NCI-H524 treated with DMSO at 0.1 percent for 48 hours (cell line): ENCODE measurements at places on chromosomes 16 and 17.

DNA sequence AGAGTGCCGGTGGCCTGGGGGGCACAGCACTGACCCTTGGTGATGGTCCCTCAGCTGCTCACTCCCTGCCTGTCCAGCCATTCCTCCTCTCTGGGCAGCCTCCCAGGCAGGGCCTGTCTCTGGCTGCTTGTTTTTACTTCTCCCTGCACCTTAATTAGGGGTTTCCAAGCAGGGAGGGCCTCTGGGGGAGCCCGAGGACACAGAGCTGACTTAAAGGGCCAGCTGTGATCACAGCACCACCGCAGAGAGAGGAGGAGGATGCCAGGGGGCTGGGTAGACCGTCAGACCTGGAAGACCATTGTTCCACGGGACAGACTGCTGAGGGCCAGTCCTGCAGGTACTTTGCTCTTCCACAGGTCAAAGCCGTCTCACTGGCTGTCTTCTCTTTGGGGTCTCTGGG lies 1.2 kb upstream of the DPH1 start:
- DNase-seq = no peak

DNA sequence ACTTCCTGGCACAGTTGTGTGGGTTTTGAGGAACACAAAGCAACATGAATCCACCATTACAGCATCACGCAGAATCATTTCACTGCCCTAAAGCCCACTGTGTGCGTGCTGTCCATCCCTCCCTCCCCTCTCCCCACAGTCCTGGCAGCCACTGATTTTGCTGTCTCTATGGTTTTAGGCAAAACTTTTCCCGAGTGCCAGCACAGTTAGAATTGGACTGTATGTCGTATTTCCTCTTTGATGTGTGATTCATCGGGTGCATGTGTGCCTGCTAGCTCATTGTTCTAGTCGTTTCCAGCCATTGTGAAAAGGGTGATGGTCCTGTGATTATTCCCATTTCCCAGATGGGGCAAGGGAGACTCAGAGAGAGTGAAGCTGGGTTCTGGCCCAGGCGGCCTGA lies 12.7 kb downstream of the KLHL36 start:
- DNase-seq = no peak

DNA sequence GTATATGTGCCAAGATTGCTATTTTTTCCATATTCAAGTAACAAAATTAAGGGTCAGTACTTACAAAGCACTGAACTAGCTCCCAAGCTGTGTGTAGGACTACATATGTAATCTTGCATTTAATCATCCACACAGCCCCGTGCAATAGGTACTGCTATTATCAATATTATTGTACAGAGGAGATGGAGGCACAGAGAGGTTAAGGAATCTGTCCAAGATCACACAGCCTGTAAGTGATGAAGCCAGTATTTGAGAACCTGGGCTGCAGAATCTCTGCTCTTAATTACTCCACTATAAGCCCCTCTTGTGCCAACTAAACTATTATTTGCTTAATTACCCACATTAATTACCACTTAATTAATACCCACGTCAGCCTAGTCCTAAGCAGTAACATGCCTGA lies 134.1 kb downstream of the KATNIP start:
- DNase-seq = no peak

DNA sequence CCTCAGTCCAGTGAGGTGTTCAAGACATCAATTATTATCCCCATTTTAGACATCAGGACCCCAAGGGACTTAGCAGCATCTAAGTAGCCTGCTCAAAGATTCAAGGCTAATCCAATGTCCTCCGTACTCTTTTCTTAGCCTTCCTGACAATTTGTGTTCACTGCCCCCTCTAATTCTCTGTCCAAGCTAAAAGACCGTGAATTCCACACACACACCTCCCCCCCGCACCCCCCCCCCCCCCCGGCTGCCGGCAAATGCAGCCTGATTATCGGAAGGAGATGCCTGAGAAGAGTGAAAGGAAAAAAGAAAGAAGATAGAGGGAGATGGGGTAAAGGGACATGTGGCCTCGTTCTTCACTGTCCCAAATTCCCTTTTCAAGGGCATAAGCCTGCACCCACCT lies 58.1 kb upstream of the NLK start:
- DNase-seq = no peak

- no peak for DNase-seq
These were observed 2.4 kb downstream of the VPS25 start for GRCh38 chr17:42775534-42776098.

- DNase-seq = no peak
These were observed 19.9 kb downstream of the ZCCHC14 start for GRCh38 chr16:87472935-87473334.

- DNase-seq = no peak
These were observed 25.9 kb upstream of the APOH start for GRCh38 chr17:66255112-66255511.

DNA sequence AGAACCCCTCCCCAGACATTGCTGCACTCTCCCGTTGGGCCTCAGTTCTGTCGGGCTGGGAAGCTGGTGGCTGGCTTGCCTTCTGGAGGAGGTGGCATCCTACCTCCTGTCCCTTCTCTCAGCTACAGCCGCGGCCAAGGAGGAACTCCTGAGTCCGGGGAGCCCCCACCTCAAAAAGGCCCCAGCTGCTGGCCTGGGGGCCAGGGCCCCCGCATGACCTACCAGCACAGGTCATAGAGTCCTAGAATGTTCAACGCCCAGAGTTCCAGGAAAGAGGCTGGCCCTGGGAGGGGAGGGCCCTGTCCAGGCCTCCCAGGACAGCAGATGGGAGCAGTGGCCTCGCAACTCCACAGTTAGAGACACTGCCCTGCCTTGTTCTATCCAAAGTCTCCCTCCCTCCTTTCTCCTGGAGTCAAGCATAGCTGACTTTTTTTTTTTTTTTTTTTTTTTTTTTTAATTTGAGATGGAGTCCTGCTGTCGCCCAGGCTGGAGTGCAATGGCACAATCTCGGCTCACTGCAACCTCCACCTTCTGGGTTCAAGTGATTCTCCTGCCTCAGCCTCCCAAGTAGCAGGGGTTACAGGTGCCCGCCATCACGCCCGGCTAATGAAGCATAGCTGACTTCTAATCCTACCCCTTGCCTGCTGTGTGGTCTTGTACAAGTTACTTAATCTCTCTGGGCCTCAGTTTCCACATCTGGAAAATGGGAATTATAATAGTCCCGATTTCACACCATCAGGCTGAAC lies 7.1 kb downstream of the CARHSP1 start:
- no peak for DNase-seq

DNA sequence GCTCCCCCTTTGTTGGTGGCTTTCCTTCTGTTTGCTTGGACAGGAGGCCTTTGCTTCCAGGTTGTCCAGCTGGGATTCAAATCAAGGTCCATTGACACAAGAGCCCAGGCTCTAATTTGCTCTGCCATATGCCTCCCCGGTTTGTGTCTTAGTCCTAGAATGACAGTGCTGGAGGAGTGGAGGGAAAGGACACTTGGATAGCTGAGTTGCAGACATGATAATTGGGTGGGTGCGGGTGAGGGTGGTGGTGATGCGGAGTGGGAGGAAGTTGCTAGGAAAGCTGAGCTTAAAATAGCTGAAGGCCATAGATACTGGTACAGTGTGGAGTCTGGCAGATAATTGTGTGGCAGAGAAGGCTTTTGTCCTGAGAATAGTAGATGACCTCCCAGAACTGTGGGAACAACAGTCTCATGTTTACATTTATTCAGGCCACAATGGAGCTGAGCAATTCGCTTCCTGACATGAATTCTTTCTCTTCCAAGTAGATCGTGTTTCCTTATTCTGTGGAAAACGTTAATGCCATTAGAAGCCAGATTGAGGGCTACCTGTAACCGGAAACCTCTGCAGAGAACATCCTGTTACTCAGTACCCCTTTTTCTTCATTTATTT lies 23.8 kb downstream of the SEC14L1 start:
- no peak for DNase-seq

- no peak for DNase-seq
These were observed 4.9 kb upstream of the RBL2 start for GRCh38 chr16:53429221-53429943.

GRCh38 chr17:22600644-22601298 lies 908.4 kb downstream of the KCNJ18 start:
- DNase-seq = no peak

DNA sequence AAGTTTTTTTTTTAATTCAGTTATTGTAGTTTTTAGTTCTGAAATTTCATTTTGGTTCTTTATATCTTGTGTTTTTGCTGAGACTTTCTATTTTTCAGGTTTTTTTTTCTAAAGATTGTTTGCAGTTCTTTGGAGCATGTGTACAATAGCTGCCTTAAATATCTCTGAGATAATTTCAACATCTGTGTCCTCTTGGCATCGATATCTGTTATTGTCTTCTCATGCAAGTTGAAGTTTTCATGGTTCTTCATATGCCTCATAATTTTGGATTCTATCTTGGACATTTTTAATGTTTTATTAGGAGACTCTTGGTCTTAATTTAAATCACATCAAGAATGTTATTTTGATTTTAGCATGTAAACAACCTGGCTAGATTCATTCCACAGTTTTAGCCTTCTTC lies 22.8 kb downstream of the COX11 start:
- DNase-seq = no peak

GRCh38 chr16:51392521-51393187 lies 241.6 kb upstream of the SALL1 start:
- DNase-seq = no peak

- DNase-seq = no peak
These were observed 26.0 kb upstream of the RSL1D1 start for GRCh38 chr16:11877374-11877773.

- no peak for DNase-seq
These were observed 109.8 kb downstream of the SDR42E1 start for GRCh38 chr16:81901484-81901883.

GRCh38 chr16:66692341-66692740 lies 4.2 kb downstream of the CMTM4 start:
- DNase-seq = no peak

DNA sequence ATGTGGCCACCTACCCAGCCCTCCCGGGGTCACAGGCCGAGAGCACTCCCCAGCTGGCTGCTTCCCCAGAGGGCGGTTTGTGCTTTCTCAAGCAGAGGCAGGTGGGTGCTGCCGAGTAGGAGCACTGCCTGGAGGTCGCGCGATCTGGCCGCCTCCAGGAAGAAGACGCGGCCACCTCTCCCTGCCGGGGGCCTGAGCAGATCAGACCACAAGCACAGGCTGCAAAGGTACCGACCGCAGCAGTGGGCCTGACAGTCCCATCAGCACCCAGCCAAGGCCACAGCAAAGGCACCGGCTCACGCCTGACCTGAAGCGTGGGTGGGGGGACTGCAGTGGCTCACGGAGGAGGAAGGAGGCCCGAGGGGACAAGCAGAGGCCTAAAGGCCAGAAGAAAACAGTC lies 15.2 kb upstream of the IGFALS start:
- no peak for DNase-seq

GRCh38 chr17:60749050-60749449 lies 71.4 kb downstream of the BCAS3 start:
- DNase-seq = no peak

DNA sequence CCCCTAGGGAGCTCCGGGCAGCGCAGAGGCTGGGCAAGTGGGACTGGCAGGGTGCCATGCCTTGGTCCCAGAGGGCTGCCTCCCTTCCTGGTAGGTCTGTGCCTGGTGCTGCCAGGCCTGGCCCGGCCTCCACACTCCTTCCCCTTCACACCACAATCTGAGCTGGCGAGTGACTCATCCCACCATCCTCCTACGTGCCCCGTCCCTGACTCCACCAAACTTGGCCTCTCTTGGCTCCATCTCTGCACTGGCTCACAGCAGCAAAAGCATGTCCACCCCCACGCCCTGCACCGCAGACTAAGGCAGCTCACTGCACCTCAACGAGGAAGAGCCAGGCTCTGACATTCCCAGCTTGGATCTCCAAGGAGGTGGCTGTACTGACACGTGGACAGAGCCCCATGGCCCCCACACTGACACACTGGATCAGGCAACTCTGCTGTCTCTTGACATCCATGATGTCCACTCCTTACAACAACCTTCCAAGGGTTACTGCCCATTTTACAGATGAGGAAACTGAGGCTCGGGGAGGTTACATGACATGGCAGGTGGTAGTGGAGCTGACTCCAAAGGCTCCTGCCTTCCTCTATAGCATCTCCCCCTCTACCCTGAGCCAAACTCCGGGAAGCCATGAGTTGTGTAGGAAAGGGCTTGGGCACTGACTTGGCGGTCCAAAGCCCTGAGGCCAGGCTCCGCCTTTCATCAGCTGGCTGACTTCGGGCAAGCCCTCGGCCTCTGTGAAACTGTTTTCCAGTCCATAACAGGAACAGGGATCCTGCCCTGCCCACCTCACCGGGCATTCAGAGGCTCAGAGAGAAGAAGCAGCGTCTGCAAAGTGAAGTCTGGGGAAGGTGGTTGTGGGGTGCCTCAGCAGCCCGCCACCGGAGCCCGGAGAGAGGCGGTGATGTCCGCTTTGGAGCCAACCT lies 20.1 kb upstream of the KRT19 start:
- no peak for DNase-seq

- DNase-seq = no peak
These were observed 211.7 kb downstream of the SEC14L1 start for GRCh38 chr17:77352441-77352840.

- no peak for DNase-seq
These were observed 52.0 kb downstream of the ABHD15 start for GRCh38 chr17:29514792-29515191.

- no peak for DNase-seq
These were observed 11.2 kb upstream of the CEP20 start for GRCh38 chr16:15899538-15900100.

DNA sequence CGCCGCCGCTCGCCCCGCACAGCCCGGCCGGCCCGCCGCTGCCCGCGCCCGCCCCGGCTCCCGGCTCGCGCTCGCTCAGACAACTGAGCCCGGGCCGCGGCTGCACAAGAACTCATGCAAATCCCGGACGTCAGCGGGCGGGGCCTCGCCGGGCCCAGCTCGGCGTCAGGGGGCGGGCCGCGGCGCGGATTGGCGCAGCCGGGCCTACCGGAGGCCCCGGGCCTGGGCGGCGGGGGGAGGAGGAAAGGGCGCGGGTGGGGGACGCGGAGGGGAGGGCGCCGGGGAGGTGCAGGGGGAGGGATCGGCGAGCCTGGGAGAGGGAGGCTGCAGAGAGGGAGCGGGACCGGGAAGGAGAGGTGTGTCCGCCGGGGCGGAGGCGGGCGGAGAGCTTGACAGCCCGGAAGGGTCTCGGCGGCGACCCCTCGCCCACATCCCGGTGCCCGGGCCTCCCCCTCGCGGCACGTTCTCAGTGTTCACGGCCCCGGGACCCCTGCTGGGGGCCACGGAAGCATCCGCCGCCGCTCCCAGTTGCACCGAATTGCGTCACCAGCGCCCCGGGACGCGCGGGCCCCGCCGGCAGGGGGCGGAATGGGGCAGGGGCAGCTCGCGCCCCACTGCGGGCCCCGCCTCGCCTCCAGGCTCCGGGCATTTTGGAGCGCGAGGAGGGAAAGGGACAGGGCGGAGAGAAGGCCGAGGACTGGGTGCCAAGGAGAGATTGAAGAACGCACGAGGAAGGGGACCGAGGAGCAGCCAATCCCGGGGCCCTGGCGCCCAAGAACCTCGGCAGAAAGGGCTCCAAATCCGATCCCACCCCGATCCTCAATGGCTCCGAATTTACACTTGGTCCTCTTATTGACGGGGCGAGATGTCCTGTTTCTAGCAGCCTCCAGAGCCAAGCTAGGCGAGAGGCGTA lies at the start of gene CBX4:
Gene CBX4, minus strand, starts transcription at position 85 of the 913 bp plus-strand sequence. CDS start 189 bp downstream, outside the sequence.
- peak; percentile 67 for DNase-seq
